ENCODE measurements at places on chromosomes 5 and 9. TPM values are rescaled to one million over a fixed set of nuclear protein-coding genes. Genes with fewer than 3 reads are reported as not detected.
A peak's percentile ranks its signal among the peaks of the same experiment; 100 is the strongest.

The SHISAL2B gene
- not detected for total RNA-seq

DNA sequence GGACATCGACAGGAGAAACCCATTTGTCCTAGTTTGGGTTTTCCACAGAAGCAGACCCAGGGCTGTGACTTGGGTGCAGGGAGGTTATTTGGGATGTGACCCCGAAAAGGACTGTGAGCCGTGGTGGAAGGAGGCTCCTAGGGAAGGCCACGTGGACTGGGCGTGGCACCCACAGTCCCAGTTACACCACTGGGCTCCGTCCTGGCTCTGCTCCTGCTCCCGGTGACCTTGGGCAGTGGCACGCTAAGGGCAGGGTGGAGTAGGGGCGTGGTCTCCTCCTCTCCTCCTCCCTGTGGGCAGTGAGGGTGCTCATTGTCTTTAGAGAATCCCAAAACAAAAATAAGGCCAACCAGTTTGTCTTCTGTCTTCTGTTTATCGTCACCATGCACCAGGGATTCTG is 190.1 kb downstream of the GADD45G start:
- peak; percentile 72 for DNase-seq

- no peak for DNase-seq
Measured at GRCh38 chr9:113601656-113602055, 138.1 kb downstream of the RGS3 start.

GRCh38 chr9:124293718-124294506 is 36.2 kb downstream of the NEK6 start:
- no peak for DNase-seq

Measured in cardiac septum (tissue), 1 donor.